ENCODE measurements at places on chromosomes 2 and 18.

- no peak overlapping the region for H3K4me3 ChIP-seq
- H3K36me3 ChIP-seq: no peaks in the 10 kb centered on the region
- H3K27me3 ChIP-seq: no peaks in the 10 kb centered on the region
- no peak for DNase-seq
- H3K27ac ChIP-seq: peak overlapping the region; percentile 57
These were observed 42.8 kb upstream of the SMAD7 start for GRCh38 chr18:48993586-48993985.

DNA sequence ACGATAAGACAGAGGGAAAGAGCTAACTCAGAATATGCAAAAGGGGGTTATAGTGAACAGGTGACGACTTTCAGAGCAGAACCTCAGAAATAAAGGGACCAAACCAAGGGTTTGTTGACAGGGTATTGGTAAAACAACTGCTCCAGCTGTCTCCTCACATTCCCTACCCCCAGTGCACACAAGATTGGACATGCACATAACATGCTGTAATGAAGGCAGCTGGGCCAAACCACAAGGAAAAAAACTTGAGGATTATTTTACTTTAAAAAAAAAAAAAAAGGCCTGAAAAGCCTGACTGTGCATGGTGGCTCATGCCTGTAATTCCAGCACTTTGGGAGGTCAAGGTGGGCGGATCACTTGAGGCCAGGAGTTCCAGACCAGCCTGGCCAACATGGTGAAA is 3.5 kb downstream of the RBM43 start:
- DNase-seq: no peak
- peaks cover 4% of the 10 kb centered on the region for H3K4me1 ChIP-seq
- H3K27ac ChIP-seq: no peak overlapping the region
- no peaks in the 10 kb centered on the region for H3K36me3 ChIP-seq

GRCh38 chr2:8309131-8309530 is 372.7 kb upstream of the ID2 start:
- no peaks in the 10 kb centered on the region for H3K4me1 ChIP-seq
- no peak overlapping the region for H3K27ac ChIP-seq
- no peaks in the 10 kb centered on the region for H3K27me3 ChIP-seq
- no peak overlapping the region for H3K4me3 ChIP-seq
- no peaks in the 10 kb centered on the region for H3K36me3 ChIP-seq

GRCh38 chr2:132034646-132035045 is 127.1 kb downstream of the ANKRD30BL start:
- no peak overlapping the region for H3K4me3 ChIP-seq
- no peaks in the 10 kb centered on the region for H3K4me1 ChIP-seq
- no peaks in the 10 kb centered on the region for H3K36me3 ChIP-seq
- H3K27me3 ChIP-seq: peaks cover 25% of the 10 kb centered on the region

DNA sequence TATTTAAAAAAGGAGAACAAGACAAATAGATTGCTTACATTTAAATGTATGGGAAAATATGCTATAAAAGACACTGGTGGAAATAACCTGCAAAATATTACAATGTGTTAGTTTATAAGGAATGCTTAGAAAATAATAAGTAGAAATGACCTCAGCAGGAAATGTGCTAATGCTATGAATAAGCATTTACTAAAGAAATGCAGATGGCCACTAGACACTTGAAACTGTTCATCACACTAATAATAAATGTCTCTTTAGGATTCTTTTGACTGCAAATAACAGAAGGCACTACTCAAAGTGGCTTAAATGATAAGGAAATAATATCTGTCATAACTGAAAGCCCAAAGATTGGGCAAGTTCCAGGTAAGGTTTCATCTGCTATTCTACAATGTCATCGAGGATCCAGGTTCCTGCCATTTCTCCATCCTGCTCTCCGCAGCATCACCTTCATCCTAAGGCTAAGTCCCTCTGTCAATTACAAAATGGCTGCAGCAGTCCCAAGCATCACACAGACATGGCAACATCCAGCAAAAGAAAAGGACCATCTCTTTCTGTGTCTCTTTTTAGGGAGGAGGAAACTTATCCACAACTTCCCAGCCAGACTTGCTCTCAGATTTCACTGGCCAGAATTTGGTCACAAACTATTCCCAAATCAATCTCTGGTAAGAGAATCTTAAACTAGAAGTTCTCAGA is 21.9 kb downstream of the METTL8 start:
- no peaks in the 10 kb centered on the region for H3K36me3 ChIP-seq
- H3K27ac ChIP-seq: no peak overlapping the region
- no peak overlapping the region for H3K4me3 ChIP-seq
- no peaks in the 10 kb centered on the region for H3K4me1 ChIP-seq
- H3K27me3 ChIP-seq: no peaks in the 10 kb centered on the region

GRCh38 chr2:224444021-224444420 is 42.1 kb upstream of the FAM124B start:
- no peak overlapping the region for H3K27ac ChIP-seq
- no peaks in the 10 kb centered on the region for H3K4me1 ChIP-seq
- H3K36me3 ChIP-seq: no peaks in the 10 kb centered on the region
- no peak for DNase-seq
- peaks cover 14% of the 10 kb centered on the region for H3K27me3 ChIP-seq
- H3K4me3 ChIP-seq: no peak overlapping the region

DNA sequence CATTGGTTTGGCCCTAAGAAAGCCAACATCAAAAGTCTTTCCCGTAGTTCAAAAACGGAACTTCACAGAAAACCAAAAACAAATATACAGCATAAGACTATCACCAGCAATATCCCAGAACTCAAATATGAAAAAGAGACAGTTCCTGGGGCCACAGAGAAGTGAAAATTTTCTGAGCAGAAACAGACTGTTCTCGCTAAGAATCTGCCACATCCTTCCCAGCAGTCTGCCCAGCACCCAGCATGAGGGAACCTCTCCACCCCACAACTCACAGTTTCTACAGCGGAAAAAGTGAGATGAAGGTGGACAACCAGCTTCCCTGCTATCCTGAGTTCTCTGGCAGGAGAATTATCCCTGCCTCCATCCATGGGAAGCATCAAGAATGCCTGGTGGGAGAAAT is 26.7 kb upstream of the TMEM163 start:
- no peaks in the 10 kb centered on the region for H3K36me3 ChIP-seq
- no peak overlapping the region for H3K27ac ChIP-seq

Measured in left lung (tissue), 14 donors.